GOT3 (cell line): ENCODE measurements at places on chromosomes 7 and 10.

DNA sequence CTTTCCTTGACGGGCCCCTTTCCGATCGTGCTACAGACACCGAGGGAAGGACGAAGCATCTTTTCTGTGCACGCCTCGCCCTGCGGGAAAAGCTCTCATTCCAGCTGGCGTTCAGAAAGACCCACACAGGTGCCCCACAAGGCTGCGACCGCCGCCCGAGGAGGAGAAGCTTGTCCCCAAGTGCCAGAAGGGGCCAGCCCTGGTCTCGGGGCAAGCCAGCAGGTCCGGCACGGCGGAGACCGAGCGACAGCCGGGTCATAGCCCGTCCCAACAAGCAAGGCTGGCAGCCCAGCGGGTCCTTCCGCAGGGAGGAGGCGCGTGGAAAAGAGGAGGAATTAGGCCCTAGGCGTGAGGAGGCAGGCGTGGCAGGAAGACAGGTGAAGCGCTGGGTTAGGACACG, 62.7 kb downstream of the TNRC18 start:
- DNase-seq, result no peak

DNA sequence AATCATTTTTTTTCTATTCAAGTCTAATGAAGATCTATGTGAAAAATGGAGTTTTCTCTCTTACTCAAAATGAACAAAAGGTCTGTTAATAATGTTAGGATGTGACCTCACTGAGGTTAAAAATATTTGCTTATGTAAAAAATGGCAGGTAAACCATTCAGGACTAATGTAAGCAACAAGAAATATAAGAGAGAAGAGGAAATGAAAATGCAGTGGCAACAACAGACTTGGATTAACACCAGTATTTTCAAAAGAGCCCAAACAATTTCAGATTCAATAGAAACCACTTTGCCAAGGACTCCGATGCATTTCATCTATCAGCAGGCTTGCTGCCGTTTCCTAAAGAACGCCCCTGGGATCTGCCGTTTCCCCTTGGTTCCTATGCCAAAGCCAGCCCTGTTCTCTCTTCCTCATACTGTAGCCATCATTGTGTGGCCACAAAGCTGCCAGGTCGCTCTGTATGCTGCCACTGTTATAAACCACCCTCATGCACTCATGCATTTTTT, 66.4 kb downstream of the MTURN start:
- DNase-seq, result no peak

DNA sequence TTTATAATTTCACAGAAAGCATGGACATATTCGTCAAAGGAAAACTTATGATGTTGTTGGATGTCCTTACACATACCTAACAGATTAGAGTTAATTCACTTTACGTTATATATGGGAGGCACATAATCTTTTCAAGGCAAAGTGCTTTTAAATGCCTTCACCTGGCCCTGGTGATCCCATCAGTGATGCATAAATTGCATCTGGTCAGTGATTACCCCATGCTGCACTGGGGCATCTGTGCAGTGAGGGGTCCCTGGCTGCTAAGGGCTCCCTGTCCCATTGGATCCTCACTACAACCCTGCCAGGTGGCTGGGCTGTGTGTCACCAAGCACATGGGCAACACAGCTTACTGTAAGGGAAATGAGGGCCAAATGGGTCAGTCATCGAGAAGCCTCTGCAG, 441.1 kb downstream of the RPS24 start:
- DNase-seq, result no peak

- DNase-seq, result no peak
These were observed 10.6 kb upstream of the SUN1 start for GRCh38 chr7:821688-822087.
